ENCODE measurements at places on chromosomes 6 and 20.

- DNase-seq: no peak
These were observed 119.9 kb upstream of the ASCC3 start for GRCh38 chr6:101001012-101001411.

- no peak for DNase-seq
These were observed 207.6 kb downstream of the TBC1D7 start for GRCh38 chr6:13120483-13121482.

DNA sequence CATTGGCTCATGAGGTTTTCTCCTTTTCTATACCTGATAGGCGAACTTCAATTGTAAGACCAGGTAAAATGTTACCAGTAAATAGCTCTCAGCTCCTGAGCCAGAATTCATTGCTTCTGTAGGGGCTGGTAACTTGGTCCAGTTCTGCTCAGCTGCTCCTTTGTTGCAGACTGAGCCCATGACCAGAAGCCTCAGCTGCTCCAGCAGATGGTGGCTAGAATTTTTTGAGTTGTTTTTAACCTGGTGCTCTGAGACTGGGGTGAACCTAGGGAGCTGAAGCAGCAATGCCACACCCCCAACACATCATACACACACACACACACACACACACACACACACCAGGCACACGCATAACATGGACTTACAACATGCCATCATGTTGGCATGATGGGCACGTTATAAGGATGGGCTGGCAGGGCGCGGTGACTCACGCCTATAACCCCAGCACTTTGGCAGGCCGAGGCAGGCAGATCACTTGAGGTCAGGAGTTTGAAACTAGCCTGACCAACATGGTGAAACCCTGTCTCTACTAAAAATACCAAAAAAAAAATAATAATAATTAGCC, 103.1 kb downstream of the QRSL1 start:
- DNase-seq: no peak

DNA sequence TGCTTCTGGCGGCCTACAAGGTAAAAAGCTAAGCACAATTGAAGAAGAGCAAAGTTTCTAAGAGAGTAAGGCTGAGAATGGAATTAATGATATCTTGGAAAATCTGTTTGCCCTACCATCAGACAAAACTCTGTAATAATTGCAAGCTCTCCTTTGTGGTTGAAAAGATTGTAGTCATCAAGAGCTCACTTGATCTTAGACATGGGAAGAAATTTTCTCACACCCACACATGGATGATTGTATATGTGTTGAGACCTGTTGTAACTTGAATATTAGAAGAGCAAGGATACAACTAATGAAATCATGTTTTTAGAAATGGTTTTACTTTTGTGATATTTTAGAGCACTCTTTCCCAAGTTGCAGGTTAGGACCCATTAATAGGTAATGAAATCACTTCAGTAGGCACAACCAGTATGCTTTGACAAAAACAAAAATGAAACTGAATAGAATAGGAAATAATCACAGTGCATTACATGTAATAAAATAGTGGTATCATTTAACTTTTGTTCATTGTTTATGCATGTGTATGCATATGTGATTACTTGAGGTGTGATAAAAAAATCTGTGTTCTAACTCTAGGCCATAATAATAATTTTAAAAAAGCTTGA, 14.0 kb downstream of the DCBLD1 start:
- DNase-seq: no peak

GRCh38 chr6:112781241-112781640, 434.1 kb downstream of the RFPL4B start:
- DNase-seq: no peak

DNA sequence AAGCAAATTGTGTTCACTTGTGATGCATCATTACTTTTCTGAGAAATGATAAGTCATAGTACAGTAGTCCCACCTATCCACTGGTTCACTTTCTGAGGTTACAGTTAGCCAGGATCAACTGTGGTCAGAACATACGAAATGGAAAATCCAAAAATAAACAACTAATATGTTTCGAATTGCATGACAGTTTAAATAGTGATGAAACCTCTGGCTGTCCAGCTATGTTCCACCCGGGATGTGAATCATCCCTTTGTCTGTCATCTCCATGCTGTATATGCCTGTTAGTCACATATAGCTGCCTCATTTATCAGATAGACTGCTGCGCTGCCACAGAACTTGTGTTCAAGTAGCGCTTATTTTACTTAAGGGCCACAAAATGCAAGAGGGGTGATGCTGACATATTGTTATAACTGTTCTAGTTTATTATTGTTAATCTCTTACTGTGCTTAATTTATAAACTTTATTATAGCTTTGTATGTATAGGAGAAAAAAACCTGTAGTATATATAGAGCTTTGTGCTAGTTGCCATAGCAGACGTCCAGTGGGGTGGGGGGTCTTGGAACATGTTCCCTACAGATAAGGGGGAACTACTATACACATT, 29.2 kb downstream of the AFDN start:
- no peak for DNase-seq

Data from NCI-H1105 (cell line).